Fibroblast of skin of right quadriceps (primary cell): ENCODE measurements at places on chromosomes 5 and 9.

GRCh38 chr5:95075111-95075510 is 209.8 kb downstream of the MCTP1 start:
- DNase-seq, result no peak

- DNase-seq, result no peak
Observed at GRCh38 chr9:22840641-22841040, 394.0 kb downstream of the DMRTA1 start.

GRCh38 chr9:100443781-100444768 is 17.1 kb downstream of the MSANTD3 start:
- no peak for DNase-seq

- no peak for DNase-seq
Observed at GRCh38 chr9:95047452-95048224, 269.9 kb downstream of the FANCC start.
